Kidney (tissue), 22 donors: ENCODE measurements at places on chromosomes 12 and 14.
A peak's percentile ranks its signal among the peaks of the same experiment; 100 is the strongest.

- H3K27me3 ChIP-seq, result no peaks in the 10 kb centered on the region
- H3K4me1 ChIP-seq, result no peaks in the 10 kb centered on the region
- no peaks in the 10 kb centered on the region for H3K36me3 ChIP-seq
These were observed 215.4 kb upstream of the NAV3 start for GRCh38 chr12:77615332-77615731.

GRCh38 chr12:65859519-65859918, 35.2 kb downstream of the HMGA2 start:
- DNase-seq, result no peak
- no peak overlapping the region for H3K4me3 ChIP-seq
- no peaks in the 10 kb centered on the region for H3K4me1 ChIP-seq
- no peaks in the 10 kb centered on the region for H3K36me3 ChIP-seq
- no peak overlapping the region for H3K27ac ChIP-seq
- no peaks in the 10 kb centered on the region for H3K27me3 ChIP-seq

- peaks cover 13% of the 10 kb centered on the region for H3K4me1 ChIP-seq
- peak overlapping the region; percentile 84 for H3K27ac ChIP-seq
- peak; percentile 70 for DNase-seq
- no peak overlapping the region for H3K4me3 ChIP-seq
- H3K27me3 ChIP-seq, result no peaks in the 10 kb centered on the region
- H3K36me3 ChIP-seq, result no peaks in the 10 kb centered on the region
These were observed 30.9 kb upstream of the TUBA1C start for GRCh38 chr12:49233842-49234526.

GRCh38 chr14:65954942-65955341, 531.2 kb upstream of the CCDC196 start:
- no peaks in the 10 kb centered on the region for H3K36me3 ChIP-seq
- no peaks in the 10 kb centered on the region for H3K27me3 ChIP-seq
- no peak overlapping the region for H3K4me3 ChIP-seq
- no peaks in the 10 kb centered on the region for H3K4me1 ChIP-seq
- H3K27ac ChIP-seq, result no peak overlapping the region

DNA sequence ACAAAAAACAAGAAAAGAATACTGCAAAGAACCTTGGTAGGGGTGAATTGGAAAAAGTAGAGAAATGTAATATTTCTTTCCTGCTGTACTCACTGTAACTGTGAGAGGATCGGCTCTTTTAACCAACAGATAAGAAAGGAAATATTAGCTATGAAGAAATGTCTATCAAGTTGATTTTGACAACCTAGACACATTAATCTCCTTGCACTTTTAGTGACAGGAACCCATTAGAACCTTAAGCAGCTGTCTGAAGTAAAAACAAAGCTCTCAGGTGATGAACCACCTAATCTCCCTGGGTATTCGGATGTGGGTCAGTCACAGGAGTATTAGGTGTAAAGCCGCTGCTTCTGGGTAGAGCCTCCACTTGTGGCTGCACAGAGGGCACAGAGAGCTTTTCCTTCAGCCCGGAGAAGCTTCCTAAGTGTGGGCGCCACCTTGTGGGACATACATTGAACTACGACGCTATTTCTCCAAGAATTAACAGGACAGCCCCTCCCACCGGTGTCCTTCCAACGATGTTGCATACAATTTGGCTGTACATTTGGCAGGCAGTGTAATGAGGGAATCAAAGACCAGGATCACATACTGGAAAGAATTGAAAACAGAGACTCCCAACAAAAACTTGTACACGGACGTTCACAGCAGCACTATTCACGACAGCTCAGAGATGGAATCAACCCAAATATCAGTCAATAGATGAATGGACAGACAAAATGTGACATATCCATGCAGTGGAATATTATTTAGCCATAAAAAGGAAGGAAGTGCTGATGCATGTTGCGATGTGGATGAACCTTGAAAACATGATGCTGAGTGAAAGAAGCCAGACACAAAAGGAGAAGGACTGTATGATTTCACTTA, 28.9 kb upstream of the MAPKAPK5 start:
- H3K4me1 ChIP-seq, result no peaks in the 10 kb centered on the region
- no peak overlapping the region for H3K4me3 ChIP-seq
- no peak overlapping the region for H3K27ac ChIP-seq
- H3K27me3 ChIP-seq, result no peaks in the 10 kb centered on the region

DNA sequence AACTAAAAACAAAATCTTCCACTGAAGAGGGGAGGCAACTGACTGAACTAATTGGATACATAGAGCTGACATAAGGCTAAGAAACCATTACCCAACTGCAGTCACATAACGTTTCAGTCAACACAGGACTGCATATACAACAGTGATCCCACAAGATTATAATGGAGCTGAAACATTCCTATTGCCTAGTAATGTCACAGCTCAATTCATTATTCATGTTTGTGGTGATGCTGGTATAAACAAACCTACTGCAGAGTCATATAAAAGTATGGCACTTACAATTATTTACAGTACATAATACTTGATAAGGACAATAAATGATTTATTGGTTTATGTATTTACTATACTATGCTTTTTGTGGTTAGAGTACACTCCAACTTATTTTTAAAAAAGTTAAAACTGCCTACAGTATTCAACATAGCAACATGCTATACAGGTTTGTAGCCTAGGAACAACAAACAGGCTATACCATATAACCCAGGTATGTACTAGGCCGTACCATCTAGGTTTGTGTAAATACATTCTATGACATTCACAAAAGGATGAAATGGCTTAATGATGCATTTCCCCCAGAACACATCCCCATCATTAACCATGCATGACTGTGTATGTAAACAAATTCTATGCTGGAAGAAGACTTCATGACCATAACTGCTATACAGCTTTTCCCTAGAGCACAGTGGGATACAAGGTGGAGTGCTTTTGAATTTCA, 4.3 kb downstream of the NAP1L1 start:
- no peaks in the 10 kb centered on the region for H3K36me3 ChIP-seq
- H3K27me3 ChIP-seq, result no peaks in the 10 kb centered on the region
- no peak overlapping the region for H3K4me3 ChIP-seq
- DNase-seq, result no peak
- H3K27ac ChIP-seq, result no peak overlapping the region

DNA sequence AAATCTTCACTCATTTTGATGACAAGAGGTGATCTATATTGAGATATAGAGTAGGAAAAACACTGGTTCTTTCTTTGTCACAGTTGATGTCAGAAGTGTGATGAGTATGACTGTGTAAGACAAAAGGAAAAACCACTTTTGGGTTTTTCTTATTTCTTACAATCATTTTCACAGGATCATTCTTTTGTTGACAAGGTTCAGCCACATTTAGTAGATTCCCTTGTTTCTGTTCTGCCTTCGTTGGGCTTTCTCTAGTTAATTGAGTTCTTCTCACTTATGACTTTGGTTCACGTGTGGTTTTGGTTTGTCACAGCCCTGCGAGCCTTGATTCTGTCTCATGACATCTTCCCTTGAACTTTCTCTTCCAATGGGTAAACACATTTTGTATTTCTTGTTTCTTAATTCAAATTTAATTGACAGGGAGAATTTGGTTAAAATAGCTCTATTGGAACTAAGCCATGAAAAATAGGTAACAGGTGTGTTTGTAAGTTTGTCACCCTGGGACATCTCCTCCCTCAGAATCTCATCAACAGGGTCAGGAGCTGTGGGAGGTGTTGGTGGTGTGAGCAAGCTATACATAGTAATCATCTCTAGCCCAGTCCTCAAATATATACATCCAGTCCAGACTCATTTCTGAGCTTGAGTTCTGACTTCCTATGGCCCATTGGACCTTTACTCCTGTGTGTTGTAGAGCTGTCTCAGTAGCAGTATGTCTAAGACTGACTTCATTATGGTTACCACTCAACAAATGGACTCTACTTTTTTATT, 255.3 kb downstream of the BMP4 start:
- H3K36me3 ChIP-seq, result no peaks in the 10 kb centered on the region
- H3K4me3 ChIP-seq, result no peak overlapping the region
- DNase-seq, result no peak
- H3K27me3 ChIP-seq, result no peaks in the 10 kb centered on the region

DNA sequence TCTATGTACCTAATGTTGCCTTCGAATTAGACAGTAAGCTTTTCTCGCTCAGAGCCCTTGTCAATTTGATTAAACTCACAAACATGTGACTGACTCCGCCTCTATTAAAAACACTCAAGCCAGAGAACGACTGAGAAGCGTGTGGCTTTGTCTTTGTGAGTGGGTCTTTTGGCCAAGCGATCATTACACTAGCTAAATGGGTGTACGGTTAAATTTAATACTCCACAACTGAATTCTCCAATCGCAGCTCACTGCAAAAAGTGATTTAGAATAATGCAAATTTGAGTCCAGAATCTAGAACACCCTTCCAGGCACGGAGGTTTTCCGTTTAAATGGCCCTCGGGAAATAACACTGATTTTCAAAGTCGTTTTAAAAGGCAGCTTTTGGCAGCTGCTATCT, 253.7 kb downstream of the EFCAB11 start:
- H3K36me3 ChIP-seq, result no peaks in the 10 kb centered on the region
- H3K27me3 ChIP-seq, result no peaks in the 10 kb centered on the region
- peak; percentile 34 for DNase-seq
- peaks cover 5% of the 10 kb centered on the region for H3K4me1 ChIP-seq

DNA sequence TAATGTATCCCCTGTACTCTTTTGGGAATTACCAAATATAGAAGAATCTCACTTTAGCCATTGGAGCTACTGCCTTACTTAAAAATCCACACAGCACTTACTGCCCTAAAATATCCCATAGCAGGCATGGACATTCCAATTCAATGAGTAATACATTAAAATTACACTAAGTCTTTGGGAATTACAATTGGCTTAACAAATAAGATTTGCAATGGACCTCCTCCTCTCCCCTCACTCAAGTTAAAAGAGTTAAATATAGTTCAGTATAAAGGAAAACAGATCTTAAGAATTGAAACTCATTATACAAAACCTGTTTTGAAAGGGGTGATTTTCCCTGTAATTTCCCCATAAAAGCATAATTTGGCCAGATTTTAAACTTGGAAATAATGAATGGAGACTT, 477.1 kb downstream of the SLC16A7 start:
- no peak for DNase-seq
- H3K4me1 ChIP-seq, result no peaks in the 10 kb centered on the region
- no peak overlapping the region for H3K27ac ChIP-seq
- H3K36me3 ChIP-seq, result no peaks in the 10 kb centered on the region

- H3K27ac ChIP-seq, result no peak overlapping the region
- DNase-seq, result no peak
- H3K4me3 ChIP-seq, result no peak overlapping the region
- H3K27me3 ChIP-seq, result no peaks in the 10 kb centered on the region
- H3K4me1 ChIP-seq, result no peaks in the 10 kb centered on the region
These were observed 18.1 kb upstream of the DIABLO start for GRCh38 chr12:122243965-122244364.

DNA sequence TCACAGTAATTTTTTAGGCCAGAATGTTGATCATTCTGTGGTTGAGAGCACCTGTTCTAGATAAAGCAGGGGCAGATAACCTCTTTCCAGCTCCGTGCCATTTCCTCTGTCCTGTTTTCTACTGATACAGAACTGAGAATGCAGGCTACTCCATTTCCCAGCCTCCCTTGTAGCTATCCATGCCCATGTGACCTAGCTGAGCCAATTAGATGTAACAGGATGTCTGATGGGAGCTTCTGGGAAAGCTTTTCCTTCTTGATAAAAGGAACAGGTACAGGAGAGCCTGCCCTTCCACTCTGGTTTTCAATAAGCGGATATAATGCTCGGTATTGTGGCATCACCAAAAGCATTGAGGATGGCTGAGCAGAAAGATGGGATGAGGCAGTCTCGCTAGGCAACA, 54.2 kb downstream of the LRRC74A start:
- H3K27me3 ChIP-seq, result no peaks in the 10 kb centered on the region
- H3K4me1 ChIP-seq, result no peaks in the 10 kb centered on the region
- H3K36me3 ChIP-seq, result no peaks in the 10 kb centered on the region
- H3K4me3 ChIP-seq, result no peak overlapping the region
- no peak overlapping the region for H3K27ac ChIP-seq

GRCh38 chr12:121131941-121132341, 735 bp upstream of the P2RX7 start:
- no peak for DNase-seq
- H3K27me3 ChIP-seq, result no peaks in the 10 kb centered on the region
- H3K27ac ChIP-seq, result no peak overlapping the region
- H3K4me1 ChIP-seq, result peaks cover 4% of the 10 kb centered on the region
- H3K4me3 ChIP-seq, result no peak overlapping the region
